ENCODE measurements at places on chromosomes 1 and 21. TPM values are rescaled to one million over a fixed set of nuclear protein-coding genes. Genes with fewer than 3 reads are reported as not detected.

Gene TRAF3IP3
- polyA plus RNA-seq: 1.8 TPM

Gene FABP3
- 10.0 TPM for polyA plus RNA-seq

Gene RAB7B
- 1.2 TPM for polyA plus RNA-seq

Gene RPAP2
- 3.5 TPM for polyA plus RNA-seq

Gene ANKRD65
- polyA plus RNA-seq: 0.69 TPM

Gene LSM10
- 51.3 TPM for polyA plus RNA-seq

Gene NIBAN1
- 12.2 TPM for polyA plus RNA-seq

Gene S100A5
- not detected for polyA plus RNA-seq

Gene USH2A
- not detected for polyA plus RNA-seq

Gene SLAMF6
- polyA plus RNA-seq: 15.2 TPM

Gene TLR5
- 1.9 TPM for polyA plus RNA-seq

Gene STYXL2
- polyA plus RNA-seq: 0.01 TPM

Gene C1orf105
- polyA plus RNA-seq: not detected

Gene NBL1
- 260 TPM for polyA plus RNA-seq

Gene TMPRSS3
- polyA plus RNA-seq: not detected

Gene GREM2
- 1.2 TPM for polyA plus RNA-seq

Gene DLGAP3
- polyA plus RNA-seq: not detected

Gene CSF1
- 15.0 TPM for polyA plus RNA-seq

Gene SLC6A9
- 4.4 TPM for polyA plus RNA-seq

Gene LRRC38
- polyA plus RNA-seq: not detected

Gene PGLYRP3
- polyA plus RNA-seq: not detected

Gene DMBX1
- not detected for polyA plus RNA-seq

Gene KRTAP19-3
- polyA plus RNA-seq: not detected

Gene DEDD
- 24.0 TPM for polyA plus RNA-seq

All from sigmoid colon (tissue), 7 donors.